Occipital lobe (tissue), 3 donors: ENCODE measurements at places on chromosomes 6 and 20. TPM values are rescaled to one million over a fixed set of nuclear protein-coding genes. Genes with fewer than 3 reads are reported as not detected.

DNA sequence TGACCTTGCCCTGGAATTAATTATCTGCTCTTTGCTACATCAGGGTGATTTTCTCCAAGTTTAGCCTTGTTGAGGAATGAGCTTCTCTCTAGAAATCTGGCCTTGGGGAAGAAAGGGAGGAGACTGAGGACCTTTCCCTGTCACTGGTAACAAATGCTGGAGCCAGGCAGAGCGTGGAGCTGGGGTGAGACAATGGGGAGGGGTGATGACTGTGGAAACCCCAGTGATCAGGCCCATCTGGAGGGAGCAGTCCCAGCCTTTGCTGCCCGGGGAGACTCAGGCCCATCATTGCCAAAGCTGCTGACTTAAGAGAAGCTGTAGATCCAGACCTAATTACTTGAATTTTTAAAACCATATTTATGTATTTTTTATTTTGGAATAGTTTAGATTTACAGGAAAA, 31.3 kb downstream of the BCAS4 start:
- no peak for DNase-seq

DNA sequence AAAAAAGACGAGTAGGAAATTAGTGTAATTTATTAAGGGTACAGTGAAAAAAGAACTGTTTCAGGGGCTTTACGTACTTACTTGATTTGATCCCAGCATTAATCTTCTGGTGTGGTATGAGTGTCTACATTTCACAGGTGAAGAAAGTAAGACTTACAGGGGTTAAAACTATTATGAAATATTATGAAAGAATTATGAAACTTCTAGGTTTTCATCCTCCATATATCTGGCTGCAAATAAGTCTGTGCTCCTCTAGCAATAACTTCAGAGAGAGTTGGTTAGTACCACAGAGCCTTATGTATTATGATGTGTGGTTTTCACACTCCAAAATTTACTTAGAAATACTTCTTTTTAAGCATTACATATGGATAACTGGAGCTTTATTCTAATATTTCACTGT, 41.9 kb downstream of the ZFAND3 start:
- no peak for DNase-seq

DNA sequence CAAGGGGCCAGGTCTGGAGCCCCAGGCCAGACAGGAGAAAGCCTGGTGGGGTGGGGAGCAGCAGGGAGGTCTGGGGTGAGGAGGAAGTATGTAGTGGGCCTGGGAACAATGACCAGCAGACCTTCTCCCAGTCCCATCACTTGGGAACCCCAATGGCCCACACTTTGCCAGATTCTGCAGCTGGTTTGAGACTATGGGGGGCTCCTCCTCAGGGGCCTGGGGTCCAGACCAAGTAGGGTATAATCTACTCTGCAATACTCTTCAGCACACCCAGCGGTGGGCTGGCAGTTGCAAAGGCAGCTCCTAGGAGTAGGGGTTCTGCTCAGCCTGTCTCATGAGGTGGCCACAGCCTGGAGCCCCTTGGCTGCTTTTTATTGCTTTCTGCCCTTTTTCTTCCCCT, 52.8 kb downstream of the NPEPL1 start:
- DNase-seq = no peak

- DNase-seq = no peak
These were observed 77.1 kb downstream of the JARID2 start for GRCh38 chr6:15322781-15323536.

DNA sequence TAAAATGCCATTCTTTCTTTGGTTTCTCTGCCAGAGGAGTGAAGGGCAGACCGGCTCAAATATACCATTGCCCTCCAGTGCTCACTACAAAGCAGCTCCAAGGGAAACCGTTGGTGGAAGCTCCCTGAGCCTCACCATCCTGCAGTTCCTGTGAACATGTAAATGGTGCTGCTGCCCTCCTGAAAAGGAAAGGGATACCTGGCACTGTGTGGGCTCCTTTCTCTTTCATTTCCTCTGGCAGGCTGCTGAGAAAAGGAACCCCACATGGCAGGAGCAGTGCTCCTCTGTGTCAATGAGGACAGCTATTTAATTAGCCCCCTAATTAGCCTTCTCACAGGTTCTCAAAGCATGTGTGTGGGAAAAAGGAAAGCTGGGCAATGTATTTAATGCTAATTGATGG, 142.5 kb downstream of the KLHL32 start:
- no peak for DNase-seq

GRCh38 chr6:169811521-169812256, 60.3 kb downstream of the ERMARD start:
- no peak for DNase-seq

- DNase-seq = no peak
These were observed 594.8 kb upstream of the ARID1B start for GRCh38 chr6:156182356-156182755.

- DNase-seq = no peak
These were observed 190.0 kb downstream of the C6orf118 start for GRCh38 chr6:165119231-165120020.

DNA sequence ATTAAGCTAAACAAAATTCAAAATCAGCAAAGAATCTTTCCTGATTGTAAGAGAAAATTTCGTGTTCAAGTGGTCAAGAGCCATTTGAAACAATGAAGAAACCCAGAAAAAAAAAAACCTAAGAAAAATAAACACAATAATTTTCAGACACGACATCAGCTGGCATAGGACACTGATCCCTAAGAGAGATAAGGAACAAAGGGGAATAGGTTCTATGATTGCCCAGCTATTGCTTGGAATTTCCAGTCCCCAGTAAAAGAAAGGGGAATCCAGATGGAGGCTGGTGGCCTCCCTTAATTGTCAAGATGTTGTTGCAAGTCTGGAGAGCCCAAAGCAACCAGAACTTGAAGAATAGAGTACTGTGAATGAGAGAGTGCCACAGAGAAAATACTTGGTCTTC, 48.5 kb downstream of the COL12A1 start:
- DNase-seq = no peak

- DNase-seq = no peak
These were observed 90.0 kb upstream of the AKAP12 start for GRCh38 chr6:151149793-151150192.

DNA sequence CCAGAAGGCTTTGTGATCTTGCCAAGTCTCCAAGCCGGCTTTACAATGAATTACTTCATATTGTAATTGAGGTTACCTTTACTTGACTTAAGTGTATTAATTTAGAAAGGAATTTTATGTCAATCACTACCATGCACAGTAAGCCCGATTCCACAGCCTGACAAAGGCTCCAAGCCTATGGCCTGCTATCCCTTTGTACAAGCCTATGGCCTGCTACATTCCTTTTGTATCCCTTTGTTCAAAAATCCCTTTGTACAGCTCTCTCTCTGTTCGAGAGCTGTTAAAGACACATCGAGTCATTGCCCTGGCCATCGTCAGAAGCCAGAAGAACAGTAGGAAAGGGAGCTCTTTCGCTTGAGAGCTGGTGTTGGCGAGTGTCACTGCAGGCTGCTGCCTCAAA, 2.7 kb upstream of the EDN3 start:
- DNase-seq = no peak

DNA sequence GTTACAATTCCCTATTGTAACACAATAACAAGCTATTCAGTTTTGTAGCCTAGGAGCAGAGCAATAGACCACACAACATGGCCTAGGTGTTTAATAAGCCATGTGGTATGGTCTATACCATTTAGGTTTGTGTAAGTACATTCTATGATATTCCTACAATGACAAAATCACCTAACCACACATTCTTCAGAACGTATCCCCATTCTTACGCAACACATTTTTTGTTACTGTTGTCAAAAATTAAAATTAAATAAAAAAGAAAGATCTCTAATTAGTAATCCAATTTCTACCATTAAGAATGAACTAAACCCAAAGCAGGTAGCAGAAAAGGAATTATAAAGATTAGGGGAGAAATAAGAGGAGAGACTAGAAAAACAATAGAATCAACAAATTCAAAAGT, 44.0 kb downstream of the RANBP9 start:
- no peak for DNase-seq

- DNase-seq = no peak
These were observed 49.7 kb downstream of the TP53INP2 start for GRCh38 chr20:34753706-34754461.

- no peak for DNase-seq
These were observed 39.2 kb downstream of the ANKS1A start for GRCh38 chr6:34928220-34928619.

DNA sequence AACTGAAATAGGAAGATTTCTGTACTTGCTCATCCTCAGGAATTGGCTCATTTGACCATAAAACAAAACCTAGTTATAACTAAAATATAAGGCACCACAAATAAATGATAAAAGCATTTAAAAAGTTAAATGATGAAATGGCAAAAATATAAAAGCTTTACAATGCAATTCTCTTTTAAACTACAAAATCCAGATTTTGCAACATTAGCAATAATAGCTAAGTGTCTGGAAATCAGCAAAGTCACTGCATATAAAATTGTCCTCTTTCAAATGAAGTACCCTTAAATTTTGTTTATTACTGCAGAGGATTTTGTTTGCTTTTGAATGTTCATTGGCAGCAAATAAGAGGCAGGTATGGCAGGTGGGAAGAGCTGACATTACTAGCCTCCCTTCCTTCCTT, 270.4 kb upstream of the RSPO3 start:
- no peak for DNase-seq

DNA sequence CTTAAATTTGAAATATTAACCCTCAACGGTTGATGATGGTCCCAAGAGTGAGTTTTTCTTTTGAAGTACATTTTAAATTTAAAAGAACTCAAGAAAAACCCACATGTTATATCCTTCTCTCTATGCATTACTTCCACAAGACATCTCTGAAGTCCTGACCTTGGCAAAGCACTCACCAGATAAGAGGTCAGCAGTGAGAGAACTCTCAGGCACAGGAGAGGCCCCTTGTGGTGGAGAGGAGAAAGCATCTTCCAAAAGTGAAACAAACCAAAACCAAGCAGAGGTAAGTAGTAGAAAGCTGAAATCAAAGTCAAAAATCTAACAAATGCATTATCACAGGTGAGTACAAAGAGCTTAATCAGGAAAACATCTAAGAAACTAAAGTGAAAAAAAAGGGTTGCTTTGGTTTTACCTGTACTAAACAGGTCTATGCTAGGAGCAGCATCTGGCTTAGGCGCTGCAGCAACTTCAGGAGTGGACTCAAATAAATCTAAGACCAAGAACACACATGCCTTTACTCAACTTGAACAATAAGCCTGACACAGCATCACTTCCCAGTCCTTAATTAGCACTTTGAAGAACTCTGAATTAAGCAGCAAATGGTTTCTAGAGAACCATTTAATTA, 80.5 kb downstream of the PRSS35 start:
- no peak for DNase-seq

DNA sequence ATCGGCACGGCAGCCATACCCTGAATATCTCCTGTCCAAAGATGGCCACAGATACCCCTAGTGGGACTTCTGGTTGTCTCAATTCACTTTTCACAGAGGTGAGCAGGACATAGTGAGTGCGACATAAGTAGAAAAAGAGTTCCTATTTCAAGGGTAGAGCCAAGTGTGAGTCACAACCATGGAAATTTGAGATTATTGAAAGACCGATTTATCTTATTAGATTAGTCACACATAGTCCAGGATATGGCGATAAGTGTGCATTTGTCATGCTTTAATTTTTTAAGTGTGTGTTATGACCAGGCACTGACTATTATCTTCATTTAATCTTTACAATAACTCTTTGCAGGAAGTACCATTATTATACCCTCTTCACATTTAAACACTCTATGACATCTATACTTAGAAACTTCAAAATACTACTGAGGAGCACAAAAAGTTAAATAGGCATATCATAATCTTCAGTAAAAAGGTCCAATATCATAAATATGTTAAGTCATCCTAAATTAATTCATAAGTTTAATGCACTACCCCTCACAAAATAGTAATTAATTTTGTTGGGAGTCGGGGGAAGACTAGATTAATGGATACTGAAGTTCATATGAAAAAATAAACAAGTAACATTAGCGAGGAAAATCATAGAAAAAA, 13.4 kb upstream of the TNFAIP3 start:
- DNase-seq = no peak

GRCh38 chr6:117674991-117675657, at the start of gene NUS1:
NUS1 (plus strand) TSS chr6:117675469; CDS start chr6:117675671, 202 bp downstream.
- peak; percentile 98 for DNase-seq

- DNase-seq = no peak
These were observed 44.2 kb downstream of the COL11A2 start for GRCh38 chr6:33147807-33148666.

DNA sequence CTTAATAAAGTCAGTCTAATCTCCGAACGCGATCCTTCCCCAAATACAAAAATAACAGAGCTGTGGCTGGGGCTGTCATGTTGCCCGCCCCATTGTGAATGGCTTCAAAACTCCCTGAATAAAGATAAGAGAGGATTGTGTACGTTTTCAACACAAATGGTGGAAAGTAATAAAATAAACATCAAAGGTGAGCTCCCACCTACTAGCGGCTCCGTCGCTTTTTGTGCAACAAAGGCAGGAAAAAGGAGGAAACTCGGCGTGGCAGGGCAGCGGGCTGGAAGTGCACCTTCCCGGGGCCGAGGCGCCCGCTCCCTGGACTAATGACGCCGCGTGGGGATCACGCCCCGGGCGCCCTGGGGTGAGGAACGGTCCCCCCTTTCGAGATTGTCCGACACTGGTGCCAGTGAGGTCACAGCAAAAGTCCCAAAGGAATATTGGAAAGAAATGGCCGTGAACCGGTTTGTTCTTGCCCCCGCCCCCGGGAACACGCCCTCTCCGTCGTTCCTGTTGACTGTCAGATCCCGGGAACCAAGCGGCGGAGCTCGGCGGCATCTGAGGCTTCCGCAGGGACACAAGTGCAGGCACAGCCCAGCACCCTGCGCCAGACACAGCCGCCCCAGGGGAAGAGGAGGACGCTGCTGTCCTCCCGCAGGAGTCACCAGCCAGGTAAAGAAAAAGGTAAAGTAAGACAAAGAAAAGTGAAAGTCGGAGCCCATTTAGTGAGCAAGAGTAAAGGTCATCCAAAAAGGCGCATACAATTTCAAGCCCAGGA, 1.1 kb upstream of the FOXQ1 start:
- DNase-seq = no peak

DNA sequence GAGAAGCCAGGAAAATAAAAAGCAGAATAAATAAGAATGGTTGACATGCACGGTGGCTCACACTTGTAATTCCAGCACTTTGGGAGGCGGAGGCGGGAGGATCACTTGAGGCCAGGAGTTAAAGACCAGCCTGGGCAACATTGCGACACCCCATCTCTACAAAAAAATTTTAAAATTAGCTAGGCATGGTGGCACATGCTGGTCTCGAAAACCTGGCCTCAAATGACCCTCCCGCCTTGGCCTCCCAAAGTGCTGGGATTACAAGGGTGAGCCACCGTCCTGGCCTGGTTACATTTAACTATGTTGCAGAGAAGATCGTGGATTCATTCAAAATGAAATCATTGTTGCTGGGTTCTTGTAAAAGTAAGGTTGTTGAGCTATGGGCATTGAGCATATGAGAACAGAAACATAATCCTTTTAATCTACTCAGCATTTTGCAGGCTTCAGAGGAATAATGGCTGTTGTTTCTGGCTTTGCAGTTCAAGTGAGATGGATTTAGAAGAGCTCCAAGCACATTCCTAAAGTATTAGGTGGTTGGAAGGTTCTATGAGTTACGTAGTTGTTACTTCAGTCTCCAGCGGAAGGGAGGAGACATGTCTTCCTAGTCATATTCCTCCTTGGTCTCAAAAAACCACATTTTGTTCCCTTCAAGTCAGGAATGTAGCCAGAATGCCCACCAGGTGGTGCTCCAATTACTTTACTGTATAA, 45.6 kb upstream of the RAB23 start:
- DNase-seq = no peak

Gene ZNF341
- 2.7 TPM for total RNA-seq

Gene PTGIS
- total RNA-seq = 10.8 TPM

Gene TMEM74B
- total RNA-seq = 8.0 TPM

Gene TNFRSF6B
- not detected for total RNA-seq

Gene OPRM1
- 1.7 TPM for total RNA-seq
